Heart right ventricle (tissue), 16 donors: ENCODE measurements at places on chromosomes 16 and 17.

DNA sequence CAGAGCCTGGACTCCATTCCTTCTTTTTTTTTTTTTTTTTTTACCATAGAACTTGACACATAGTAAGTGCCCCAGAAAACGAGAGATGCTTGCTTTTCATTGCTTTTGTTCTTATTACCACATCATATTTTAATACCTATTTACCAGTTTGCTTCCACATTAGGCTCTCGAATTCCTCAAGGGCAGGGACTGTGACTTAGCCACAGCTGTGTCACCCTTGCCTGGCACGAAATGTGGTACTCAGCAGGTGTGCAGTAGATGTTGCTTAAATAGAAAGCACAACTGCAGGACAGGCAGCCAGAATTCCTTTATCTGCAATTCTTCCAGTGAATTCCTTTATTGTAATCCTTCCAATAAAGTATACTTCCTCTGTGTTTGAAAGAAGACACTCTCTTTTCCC, 393.0 kb downstream of the HAPSTR1 start:
- DNase-seq: no peak

DNA sequence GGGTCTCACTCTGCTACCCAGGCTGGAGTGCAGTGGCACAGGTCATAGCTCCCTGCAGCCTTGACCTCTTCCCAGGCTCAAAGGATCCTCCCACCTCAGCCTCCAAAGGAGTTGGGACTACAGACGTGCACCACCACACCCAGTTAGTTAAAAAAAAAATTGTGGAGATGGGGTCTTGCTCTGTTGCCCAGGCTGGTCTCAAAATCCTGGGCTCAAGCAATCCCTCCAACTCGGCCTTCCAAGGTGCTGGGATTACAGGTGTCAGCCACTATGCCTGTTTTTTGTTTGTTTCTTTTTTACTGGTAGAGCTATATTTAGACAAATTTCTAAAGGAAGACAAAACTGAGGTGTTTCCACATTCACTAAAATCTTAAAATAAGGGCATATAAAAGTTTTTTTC, 1.7 kb downstream of the CMTR2 start:
- DNase-seq: no peak

GRCh38 chr16:81752876-81753227, 26.2 kb upstream of the PLCG2 start:
- no peak for DNase-seq

DNA sequence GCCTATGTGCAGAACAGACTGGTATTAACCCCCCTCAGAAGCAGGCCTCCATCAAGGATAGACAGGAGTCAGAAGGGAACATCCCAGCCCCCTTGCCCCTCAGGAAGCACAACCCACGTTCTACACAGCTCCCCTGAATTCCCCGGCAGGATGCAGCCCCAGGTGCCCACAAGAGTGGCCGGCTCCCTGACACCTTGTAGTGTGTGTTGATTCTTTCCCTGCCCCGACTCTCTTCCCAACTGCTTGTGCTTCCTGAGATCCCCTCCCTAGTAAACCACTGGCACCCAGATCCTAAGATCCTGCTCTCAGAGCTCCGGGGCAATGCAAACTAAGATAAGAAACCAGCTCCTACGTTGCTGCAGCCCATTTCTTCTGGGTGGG, 34.8 kb upstream of the LITAF start:
- no peak for DNase-seq

- no peak for DNase-seq
Measured at GRCh38 chr16:12294471-12294870, 317.9 kb downstream of the SNX29 start.

DNA sequence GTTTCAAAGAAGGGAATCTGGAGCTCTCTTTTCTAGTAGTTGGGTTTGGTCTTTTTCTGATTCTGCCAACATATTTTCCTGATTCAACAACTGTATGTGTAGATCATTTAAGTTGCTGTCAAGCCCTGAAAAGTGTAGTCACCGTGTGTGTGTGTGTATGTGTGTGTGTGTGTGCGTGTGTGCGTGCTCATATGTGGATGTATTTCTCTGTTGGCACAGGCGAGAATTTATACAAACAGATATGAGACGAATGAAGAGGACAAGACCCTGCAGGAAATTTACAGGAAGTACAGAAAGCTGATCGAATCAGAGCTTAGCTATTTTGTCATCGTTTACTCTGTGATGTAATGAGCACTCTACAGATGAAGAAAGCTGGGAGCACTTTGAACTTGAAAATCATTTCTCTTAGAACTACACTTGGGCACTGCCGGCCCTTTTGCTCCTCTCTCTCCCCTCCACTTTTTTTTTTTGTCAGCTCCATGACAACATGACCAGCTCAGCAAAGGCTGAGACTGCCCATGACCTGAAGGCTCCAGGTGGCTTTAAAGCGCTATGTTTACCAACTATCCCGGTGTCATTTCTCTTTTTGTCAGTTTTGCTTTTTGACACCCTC, 11.2 kb downstream of the FBXO39 start:
- no peak for DNase-seq

DNA sequence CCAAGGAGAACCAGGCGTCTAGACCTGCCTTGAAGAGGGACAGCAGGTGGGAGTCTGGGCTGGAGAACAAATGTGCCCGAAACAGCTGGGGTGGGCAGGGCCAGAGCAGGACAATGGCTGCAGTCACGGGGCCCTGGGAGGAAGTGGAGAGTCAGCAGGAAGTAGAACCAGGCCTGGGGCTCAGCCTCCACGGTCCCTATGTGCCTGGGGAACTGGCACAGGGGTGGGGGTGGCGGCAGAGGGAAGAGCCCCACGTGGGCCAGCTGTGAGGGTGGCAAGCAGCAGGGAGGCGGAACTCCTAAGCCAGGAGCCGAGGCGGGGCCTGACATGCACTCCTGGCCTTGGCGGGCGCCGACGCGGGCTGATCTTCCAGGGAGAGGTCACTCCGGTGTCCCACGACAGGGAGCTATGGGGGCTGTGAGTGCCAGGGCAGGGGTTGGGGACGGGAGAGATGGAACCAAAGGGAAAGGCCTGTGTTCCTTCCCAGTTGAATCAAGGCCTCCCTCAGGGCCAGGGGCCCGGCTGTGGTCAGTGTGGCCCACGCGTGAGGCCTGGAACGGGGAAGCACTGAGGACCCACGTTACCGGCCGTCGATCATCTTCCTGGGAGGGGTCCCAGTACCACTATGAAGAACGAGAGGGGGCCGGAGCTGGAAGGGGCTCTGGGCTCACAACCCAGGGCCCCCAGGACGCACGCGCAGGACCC, 42.7 kb downstream of the TIMM22 start:
- DNase-seq: peak; percentile 82

DNA sequence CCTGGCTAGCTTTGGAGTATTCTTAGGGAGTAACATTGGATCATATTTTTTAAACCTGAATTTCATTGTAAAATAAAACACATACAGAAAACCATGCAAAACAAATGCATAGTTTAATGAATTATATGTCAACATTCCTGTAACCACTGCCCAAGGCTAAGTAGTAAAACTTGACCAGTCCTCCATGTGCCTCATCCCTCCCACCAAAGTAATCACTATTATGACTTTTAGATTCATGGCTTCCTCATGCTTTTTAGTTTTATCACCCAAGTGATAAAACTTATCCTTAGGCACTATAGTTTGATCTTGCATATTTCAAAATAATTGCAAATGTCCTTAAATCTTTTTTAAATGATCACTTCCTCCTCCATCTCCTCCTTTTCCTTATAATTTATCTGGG, 20.4 kb downstream of the PRKCA start:
- DNase-seq: no peak

GRCh38 chr16:66326991-66327513, 39.4 kb upstream of the CDH5 start:
- no peak for DNase-seq

GRCh38 chr17:1644493-1645206, 882 bp downstream of the SCARF1 start:
- no peak for DNase-seq

GRCh38 chr16:88441460-88441859, 11.6 kb upstream of the ZFPM1 start:
- no peak for DNase-seq

GRCh38 chr16:48354877-48355855, 30.0 kb downstream of the SIAH1 start:
- DNase-seq: no peak

- no peak for DNase-seq
Measured at GRCh38 chr16:74111456-74111982, 185.1 kb upstream of the PSMD7 start.

GRCh38 chr16:1908184-1908583, 10.0 kb downstream of the HS3ST6 start:
- no peak for DNase-seq

- no peak for DNase-seq
Measured at GRCh38 chr16:68739964-68740627, 3.0 kb downstream of the CDH1 start.

DNA sequence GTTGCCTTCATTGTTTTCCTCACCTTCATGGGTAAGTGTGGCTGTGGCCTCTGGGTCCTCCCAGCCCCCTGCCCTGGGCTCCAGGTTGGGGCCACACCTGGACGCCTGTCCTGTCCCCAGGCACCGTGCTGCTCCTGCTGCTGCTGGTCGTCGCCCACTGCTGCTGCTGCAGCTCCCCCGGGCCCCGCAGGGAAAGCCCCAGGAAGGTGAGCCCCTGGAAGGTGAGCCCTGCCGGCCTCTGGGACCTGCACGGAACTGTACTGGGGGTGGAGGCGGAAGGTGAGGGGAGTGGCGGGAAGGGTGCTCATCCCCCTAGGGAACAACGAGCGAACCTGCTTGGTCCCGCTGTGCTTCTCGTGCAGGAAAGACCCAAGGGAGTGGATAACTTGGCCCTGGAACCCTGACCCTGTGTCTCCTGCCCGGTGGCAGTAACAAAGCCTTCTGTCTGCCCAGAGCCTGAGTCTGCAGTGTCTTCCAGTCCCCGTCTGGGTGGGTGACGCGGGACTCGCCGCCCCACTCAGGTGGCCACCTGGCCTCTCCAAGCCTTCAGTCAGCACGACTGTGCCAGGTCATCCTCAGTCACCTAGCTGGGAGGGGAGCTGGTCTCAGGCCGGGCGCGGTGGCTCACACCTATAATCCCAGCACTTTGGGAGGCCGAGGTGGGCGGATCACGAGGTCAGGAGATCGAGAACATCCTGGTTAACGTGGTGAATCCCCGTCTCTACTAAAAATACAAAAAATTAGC, 831 bp downstream of the SMIM22 start:
- no peak for DNase-seq

DNA sequence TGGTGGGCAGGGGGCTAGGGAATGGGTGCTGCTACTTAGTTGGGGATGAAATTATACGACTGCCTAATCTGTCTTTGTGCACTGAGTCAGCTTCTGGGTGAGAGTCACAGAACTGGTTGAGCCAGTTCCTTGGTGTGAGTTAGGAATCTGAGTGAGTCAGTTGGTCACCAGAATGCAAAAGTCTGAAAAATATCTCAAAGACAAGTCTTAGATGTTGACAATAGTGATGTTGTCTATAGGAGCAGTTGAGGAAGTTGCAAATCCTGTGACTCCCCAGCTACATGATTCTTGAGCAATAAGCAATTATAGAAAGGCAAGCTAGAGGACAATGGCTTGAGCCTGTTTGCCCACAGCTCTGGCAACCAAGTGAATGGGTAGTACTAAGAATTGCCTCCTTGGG, 399.2 kb downstream of the CNTNAP4 start:
- DNase-seq: no peak

DNA sequence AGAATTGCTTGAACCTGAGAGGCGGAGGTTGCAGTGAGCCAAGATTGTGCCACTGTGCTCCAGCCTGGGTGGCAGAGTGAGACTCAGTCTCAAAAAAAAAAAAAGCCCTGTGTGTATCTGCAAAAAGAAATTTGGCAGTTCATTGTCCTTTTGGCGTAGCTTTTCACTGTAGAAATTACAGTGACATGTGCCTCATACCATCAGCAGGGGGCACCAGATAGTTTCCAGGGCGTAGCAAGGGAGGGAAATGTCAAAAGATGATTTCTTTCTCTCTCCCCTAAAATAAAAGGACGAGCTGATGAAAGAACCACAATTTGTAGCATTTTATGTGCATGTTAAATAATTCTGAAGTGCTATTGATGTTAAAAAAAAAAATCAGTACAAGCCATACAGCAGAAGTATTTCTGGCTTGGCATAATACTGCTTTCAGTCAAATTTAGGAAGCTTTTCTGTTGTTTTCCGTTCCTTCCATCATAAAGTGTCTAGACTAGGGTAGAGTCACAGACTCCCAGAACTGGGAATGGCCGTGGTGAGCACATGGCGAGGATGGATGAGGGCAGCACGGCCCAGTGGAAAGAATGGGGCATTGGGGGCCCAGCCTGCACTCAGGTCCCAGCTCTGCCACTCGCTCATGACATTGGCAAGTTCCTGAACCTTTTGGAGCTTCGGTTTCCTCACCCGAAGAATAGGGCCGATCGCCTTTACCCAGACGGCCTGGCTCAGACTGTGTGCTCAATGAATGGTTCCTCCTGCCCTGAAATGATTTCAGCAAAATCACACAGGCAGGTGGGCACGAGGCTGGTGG, 59.8 kb upstream of the RPH3AL start:
- no peak for DNase-seq

DNA sequence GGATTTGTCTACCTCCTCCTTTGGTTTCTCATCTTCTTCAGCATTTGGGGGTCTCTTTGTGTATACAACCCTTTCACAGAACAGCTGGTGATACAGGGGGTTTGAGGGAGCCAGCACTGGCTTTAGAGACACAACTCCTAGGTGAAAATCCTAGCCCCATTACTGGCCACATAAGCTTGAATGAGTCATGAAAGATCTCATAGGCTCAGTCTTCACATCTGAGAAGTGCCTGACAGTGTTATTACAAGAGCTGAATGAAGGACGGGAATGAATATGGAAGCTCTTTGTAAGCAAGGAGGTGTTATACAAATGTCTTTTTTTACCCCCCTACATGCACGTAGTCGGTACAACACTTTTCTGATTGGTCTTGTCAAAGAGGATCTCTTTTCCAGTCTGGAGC, 1.7 kb upstream of the B4GALNT2 start:
- DNase-seq: no peak

GRCh38 chr17:291587-291986, 61.0 kb downstream of the RPH3AL start:
- DNase-seq: no peak

GRCh38 chr17:21452377-21453143, 76.4 kb downstream of the KCNJ12 start:
- peak; percentile 50 for DNase-seq

DNA sequence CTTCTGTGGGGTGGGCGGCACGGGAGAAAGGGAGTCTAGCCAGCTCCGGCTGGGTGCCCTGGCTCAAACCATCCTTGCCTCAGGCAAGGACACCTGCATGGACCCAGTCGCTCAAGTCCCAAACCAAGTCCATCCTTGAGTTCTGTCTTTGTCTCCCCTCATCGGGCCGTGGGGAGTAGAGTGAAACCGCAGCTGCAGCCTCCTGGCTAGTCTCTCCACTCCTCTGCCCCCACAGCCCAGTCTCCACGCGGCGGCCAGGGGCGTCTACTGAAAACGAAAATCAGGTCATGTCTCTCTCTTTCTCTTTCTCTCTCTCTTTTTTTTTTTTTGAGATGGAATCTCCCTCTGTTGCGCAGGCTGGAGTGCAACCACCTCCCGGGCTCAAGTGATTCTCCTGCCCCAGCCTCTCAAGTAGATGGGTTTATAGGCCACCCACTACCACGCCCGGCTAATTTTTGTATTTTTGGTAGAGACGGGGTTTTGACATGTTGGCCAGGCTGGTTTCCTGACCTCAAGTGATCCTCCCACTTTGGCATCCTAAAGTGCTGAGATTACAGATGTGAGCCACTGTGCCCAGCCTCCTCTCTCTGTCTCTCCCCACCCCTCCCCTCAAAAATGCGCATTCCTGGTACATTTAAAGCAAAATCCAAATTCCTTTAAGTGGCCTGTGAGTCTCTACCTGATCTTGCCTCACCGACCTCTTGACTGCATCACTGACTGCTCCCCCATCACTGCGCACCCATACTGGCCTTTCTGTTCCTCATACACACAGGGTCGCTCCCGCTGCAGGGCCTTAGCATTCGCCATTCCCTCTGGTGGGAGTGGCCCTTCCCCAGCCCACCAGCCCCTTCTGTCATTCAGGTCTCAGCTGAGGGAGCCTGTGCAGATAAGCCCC, 17.7 kb upstream of the RMI2 start:
- peak; percentile 29 for DNase-seq
